ENCODE measurements at places on chromosomes 5 and 9. TPM values are rescaled to one million over a fixed set of nuclear protein-coding genes. Genes with fewer than 3 reads are reported as not detected.

SPINK5 gene
- not detected for total RNA-seq

DAB2 gene
- total RNA-seq = 97.2 TPM

IRX1 gene
- total RNA-seq = not detected

INSL6 gene
- total RNA-seq = not detected

POU5F2 gene
- 1.1 TPM for total RNA-seq

STXBP1 gene
- total RNA-seq = 18.9 TPM

OR1J2 gene
- not detected for total RNA-seq

ROR2 gene
- total RNA-seq = 2.2 TPM

IFNA21 gene
- total RNA-seq = not detected

SPINK1 gene
- total RNA-seq = not detected

FGD3 gene
- total RNA-seq = not detected

GPR151 gene
- not detected for total RNA-seq

PCDHA7 gene
- total RNA-seq = under 0.01 TPM

PRDM12 gene
- total RNA-seq = not detected

NR4A3 gene
- 1.9 TPM for total RNA-seq

ARID3C gene
- total RNA-seq = not detected

STK32A gene
- under 0.01 TPM for total RNA-seq

ZNF462 gene
- 18.8 TPM for total RNA-seq

DBH gene
- total RNA-seq = not detected

OTP gene
- total RNA-seq = not detected

FBXW5 gene
- 72.2 TPM for total RNA-seq

CDKN2B-AS1 gene
- 1.1 TPM for total RNA-seq

LCN12 gene
- total RNA-seq = not detected

CETN3 gene
- 2.5 TPM for total RNA-seq

SARDH gene
- total RNA-seq = 5.0 TPM

TSSK1B gene
- under 0.01 TPM for total RNA-seq

ADGRV1 gene
- under 0.01 TPM for total RNA-seq

RORB gene
- under 0.01 TPM for total RNA-seq

GFPT2 gene
- 20.8 TPM for total RNA-seq

MED27 gene
- total RNA-seq = 51.9 TPM

SLC6A3 gene
- not detected for total RNA-seq

LCN1 gene
- not detected for total RNA-seq

PDGFRB gene
- 108 TPM for total RNA-seq

CCDC187 gene
- not detected for total RNA-seq

All from IMR-90 (cell line).